IgD-negative memory B cell (primary cell): ENCODE measurements at places on chromosomes 13 and 19. TPM values are rescaled to one million over a fixed set of nuclear protein-coding genes. Genes with fewer than 3 reads are reported as not detected.

CGB8 gene
- not detected for polyA plus RNA-seq

NMRK2 gene
- polyA plus RNA-seq: not detected

A1BG gene
- 70.2 TPM for polyA plus RNA-seq

ZNF841 gene
- 4.5 TPM for polyA plus RNA-seq

TNFSF13B gene
- 7.2 TPM for polyA plus RNA-seq

CYP4F22 gene
- polyA plus RNA-seq: not detected

VAV1 gene
- polyA plus RNA-seq: 47.5 TPM

ZNF888 gene
- polyA plus RNA-seq: 2.1 TPM
